Muscle of back (tissue), 13 donors: ENCODE measurements at places on chromosomes 2 and 18.

DNA sequence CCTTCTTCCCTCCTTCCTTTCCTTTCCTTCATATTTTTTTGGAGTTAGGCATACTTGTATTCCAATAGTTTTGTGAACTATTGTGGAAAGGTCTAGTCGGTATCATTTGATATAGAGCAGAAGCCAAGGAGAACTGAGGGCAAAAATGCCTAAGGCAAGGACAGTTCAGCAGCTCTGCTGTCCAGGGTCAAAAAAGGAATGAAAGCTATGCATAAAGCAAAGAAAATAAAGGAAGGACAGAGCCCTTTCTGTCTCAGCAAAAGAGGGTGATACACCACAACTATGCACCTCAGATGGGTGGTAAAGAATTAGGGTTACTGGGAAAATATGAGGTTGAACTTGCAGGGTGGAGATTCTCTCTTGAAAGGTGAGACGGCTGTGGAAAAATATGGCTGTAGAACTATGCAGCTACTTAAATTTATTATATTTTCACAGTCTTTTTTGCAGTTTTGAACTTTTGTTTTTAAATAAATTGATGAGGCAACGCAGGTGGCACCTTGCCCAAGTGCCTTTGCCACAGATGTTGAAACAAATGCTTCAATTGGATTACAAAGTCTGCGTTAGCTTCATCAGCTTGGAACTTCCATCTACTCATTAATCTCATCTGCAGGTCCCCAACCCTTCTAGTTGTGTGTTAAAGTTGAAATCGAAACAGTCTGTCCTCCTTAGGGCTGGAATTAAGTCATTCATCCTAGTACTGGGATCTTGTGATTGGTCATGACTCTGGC lies 20.8 kb downstream of the LHCGR start:
- DNase-seq = no peak

GRCh38 chr2:178449700-178450523 lies 1.1 kb downstream of the PRKRA start:
- DNase-seq = peak; percentile 26

DNA sequence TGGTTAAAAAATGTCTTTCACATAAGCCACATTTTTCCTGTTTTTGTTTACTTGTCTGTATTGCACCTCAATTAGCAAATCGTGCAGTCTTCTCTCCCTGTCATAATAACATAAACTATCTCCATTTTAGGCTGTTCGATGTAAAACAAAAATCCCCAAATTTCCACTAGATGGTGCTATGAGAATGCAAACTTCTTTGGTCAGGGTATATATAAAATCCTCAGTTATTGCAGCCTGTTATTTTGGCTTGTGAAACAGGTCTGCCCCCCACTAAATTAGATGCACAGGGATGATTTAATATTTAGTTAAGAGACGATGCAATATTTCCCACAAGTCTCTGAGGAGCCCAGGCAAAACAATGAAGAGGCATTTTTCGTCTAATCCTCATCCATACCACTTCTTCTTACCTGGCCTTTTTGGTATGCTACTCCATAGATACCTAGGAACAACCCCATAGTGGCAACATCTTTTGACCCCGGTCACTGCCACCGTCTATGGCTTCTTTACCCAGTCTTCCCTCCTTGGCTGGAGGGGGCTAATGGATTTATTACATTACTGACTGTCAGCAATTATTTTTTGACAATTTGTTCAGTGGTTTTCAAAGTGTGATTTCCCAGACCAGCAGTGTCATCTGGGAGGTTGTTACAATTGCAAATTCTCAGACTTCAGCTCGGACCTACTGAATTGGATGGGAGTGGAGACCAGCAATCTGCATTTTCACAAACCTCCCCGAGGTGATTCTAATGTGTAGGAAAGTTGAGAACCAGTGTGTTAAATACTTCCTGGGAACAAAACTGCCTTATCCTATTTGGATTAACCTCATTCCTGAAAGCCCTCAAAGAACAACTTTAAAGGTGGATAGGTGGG lies 117.4 kb upstream of the CWC22 start:
- DNase-seq = peak; percentile 60

DNA sequence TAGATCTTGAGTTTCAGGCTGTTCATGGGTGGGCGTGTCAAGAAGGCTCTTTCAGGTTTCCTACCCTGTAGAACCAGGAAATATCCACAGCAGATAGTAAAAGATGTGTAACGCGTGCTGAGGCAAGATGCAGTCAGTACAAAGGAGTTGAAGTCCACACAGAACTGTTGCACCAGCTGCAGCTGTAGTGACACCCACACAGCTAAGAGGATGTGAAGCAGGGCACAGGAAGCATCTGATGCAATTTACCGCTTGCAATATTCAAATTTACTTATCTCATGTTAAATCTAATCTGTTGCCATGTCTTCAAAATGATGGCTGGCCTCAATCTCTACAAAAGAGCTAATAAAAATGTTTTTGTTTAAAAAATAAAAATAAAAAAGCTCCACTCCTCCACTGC lies 132.8 kb downstream of the ARHGAP15 start:
- DNase-seq = no peak

DNA sequence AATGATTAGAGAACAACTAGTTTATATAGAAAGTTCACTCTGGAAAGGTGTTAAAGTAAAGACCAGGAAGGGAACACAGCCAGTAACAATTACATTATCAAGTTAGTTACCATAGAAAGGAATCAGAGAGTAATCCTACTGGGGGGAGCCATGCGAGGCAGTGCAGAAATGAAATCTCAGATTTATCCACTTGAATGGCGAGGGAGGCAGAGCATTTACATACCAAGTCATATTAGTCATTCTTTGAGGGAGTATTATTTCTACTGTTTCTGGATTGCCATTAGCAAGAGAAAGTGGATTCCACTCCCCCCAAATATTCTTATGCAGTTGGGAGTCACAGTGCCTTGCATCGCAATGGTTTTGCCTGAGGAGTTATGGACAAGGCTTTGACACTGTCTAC lies 472.7 kb upstream of the TRIB2 start:
- no peak for DNase-seq

DNA sequence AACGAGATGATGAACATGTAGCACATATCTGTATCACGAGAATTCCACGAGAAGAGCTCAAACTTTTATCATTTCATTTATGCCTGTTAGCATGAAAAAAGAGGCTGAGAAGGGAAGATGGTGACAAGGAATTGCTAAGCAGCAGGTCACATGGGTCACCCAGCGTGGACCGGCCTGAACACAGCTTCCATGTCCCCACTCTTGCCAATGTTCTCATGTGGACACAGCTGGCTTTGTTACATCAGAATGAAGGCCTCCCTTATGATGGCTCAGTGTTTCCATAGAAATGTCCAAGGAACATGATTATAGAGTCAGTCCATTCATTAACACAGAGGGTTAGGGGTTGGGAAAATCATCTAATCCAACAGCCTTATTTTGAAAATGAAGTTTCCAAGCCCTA lies 215.4 kb downstream of the CMPK2 start:
- no peak for DNase-seq
